ENCODE measurements at places on chromosomes 12 and 14. TPM values are rescaled to one million over a fixed set of nuclear protein-coding genes. Genes with fewer than 3 reads are reported as not detected.
A peak's percentile ranks its signal among the peaks of the same experiment; 100 is the strongest.

DNA sequence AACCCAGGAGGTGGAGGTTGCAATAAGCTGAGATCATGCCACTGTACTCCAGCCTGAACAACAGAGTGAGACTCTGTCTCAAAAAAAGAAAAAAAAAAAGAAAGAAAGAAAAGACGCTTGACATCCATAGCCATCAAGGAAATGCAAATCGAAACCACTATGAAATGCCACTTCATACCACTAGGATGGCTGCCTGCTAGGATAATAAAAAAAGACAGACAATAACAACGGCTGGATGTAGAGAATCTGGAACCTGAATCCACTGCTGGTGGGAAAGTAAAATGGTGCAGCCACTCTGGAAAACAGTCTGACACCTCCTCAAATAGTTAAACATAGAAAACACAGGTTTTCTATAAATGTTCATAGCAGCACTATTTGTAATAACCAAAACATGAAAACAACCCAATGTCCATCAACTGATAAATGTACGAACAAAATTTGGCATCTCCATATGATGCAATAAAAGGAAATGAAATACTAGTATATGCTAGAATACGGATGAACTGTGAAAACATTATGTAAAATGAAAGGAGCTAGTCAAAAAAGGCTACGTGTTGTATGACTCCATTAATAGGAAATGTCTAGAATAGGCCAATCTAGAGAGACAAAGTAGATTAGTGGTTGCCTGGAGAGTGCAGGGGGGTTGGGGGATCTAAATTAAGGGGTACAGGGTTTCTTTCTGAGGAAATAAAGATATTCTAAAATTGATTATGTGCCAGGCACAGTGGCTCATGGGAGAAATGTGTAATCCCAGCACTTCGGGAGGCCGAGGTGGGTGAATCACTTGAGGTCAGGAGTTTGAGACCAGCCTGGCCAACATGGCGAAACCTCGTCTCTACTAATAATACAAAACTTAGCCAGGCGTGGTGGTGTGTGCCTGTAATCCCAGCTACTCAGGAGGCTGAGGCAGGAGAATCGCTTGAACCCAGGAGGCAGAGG is 9.7 kb downstream of the WSB2 start:
- DNase-seq = no peak

DNA sequence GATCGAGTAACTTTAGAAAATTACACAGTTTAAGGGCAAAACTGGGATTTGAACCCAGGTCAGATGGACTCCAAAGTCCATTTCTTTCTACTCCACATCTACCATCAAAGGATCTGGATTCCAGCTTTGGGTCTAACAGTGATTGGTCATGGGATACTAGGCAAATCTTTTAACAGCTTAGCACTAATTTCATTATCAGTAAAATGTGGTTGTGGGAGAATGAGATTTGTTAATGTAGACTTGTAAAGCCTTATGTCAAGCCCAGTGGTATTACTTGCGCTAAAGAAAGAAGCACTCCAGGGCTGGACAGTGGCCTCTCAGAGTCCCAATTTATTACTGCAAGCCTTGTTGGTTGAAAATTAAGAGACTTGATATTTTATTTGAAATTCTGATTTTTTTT is 65.2 kb upstream of the MANSC4 start:
- DNase-seq = no peak

DNA sequence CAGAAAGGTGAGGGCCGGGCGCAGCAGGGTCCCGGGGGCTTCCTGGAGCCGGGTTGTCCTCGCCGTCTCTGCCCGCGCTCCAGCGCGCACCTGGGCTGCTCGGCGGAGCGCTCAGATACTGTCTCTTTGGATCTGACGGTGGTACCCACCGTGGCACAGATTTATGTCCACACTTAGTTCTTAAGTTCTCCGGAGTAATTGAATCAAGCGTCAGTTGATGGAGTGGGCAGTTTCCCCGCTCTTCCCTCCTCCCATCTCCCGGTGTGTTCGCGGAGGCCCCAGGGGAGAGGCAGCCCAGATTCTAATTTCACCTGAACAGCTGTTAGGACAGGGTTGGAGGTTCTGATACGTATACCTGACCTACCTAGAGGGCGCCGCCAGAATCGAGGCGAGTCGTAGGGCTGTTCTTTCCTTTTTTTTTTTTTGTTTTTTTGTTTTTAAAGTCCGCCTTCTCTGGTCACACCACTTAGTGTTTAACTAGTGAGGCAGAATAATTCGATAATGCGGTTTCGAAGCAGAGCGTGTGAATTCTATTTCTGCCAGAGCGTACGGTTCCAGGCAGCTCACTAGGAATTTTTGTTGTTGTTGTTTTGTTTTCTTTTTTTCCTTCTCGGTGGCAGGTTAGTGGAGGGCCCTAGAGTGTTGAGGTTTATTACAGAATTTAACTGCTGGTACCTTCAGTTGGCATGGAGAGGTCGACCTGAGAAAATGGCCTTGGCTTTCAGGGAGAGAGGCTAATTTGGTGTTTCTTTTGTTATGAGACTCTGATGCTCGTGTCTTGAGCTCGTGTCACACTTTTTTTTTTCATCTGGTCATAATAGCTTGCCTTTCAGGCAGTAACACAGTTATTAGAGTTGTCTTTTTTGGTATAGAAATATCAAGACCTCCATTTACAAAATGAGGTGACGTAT is 22.3 kb upstream of the GNS start:
- DNase-seq = no peak

The TCL1A gene
- total RNA-seq = not detected

- DNase-seq = no peak
These were observed 836.1 kb downstream of the GALC start for GRCh38 chr14:87156878-87157277.

DNA sequence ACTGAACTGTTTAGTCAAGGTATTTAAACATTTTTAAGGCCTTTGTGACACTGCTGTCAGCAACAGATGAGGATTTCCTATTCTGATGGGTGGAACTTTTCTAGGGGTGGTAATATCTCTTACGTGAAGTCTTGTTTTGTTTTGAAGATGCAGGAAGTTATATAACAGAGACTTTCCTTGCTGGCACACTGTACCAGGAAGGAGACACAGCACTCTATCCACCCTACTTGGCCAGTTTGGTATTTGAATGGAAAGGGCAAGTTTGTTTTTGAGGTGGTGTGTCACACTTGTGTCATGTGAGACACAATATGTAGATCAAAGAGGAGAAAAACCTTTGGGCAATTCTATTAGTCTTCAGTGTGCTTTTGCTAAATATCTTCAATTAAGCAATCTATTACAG is 51.6 kb upstream of the SRP54 start:
- no peak for DNase-seq

DNA sequence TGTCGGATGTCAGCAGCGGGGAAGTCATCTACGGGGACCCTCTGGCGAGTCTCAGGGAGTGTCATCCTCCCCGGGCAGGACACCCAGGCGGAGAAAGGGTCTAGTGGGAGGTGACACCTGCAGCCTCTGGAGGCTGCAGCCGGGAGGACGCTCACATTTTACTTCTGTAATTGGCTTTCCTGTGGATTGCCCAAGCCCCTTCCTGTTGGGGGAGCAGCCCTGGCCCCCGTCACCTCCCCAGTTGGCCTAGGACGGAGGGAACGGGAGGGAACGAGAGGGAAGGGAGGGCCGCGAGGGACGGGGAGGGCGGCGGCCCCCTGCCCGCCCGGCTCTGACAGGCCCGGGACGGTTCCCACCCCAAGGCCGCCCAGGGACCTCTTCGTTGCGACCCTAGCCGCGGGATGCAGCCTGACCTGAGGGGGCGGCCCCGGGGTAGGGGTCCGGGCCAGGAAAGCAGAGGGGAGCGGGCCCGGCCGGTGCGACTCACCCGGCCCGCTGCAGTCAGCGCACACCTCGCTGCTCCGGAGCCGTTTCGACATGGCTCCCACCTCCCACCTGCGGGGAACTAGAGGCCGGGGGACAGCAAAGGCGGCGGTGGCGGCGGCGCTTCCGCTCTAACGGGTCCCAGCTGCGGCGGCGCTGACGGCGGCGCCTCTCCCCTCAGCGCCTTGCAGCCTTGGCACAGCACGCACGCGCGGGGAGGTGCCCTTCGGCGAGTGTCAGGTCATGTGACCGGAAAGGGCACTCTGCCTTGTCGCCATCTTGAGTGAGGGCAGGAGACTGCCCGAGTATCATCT is at the start of gene GIT2:
GIT2 (minus strand) TSS at position 683 of the 797 bp plus-strand sequence; CDS start at position 539, 144 bp downstream.
- DNase-seq = peak; percentile 70

DNA sequence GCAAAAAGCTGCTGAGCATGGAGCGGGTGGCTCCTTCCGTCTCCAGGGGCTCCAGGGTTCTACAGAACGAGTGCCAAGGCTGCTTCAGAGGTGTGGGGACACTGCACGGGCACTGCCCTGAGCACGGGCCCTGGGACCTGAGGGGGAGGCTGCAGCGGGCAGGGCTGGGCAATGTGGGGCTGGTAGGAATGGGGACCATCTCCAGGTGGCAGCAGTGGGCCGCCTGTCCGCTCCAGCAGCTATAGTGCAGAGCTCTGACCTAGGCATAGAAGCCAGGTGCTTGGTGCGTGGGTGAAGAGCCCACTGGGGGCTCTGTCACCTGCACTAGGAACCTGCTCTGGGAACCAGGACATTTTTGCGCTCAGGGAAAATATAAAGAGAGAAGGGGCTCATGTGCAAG is 22.3 kb downstream of the HDAC7 start:
- DNase-seq = no peak

- no peak for DNase-seq
These were observed 18.9 kb upstream of the KLRG1 start for GRCh38 chr12:8970432-8970831.

DNA sequence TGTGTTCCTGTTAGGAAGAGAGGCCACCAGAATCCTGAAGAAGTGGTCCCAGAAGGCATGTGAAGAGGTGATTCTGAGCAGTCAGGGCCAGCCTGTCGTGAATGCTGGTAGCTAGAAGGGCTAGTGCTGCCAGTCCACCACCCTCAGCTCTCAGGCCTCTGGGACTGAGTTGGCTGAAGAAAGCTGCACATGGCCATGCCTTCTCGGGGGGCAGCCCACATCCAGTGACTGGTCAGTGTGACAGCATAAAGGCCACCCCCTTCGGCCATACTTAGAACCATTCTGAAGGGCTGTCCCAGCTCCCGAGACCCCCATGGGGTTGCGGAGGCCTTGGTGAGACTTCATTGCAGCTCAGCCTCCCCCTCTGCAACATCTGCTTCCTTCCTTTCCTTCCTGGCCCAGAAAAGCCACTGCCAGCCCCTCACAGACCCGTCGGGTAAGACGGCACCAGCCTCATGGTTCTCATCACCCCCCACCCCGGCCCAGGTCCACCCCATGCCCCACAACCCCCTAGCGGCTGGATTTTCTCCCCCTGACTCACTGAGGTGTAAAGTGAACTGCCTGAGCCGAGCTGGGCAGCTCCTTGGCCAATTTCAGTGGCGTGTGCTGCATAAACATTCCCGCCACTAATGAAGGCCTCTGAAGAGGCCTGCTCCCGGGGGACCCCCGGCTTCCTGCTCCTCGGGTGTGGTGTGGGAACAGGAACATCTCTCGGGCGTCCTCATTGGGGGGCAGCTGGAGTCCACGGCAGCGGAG is 49.5 kb upstream of the DIO3 start:
- no peak for DNase-seq

The RAD9B gene
- 0.98 TPM for total RNA-seq

GRCh38 chr12:1835211-1836131 is 15.1 kb downstream of the LRTM2 start:
- DNase-seq = no peak

GRCh38 chr12:19248929-19249602 is 119.5 kb downstream of the PLEKHA5 start:
- DNase-seq = no peak

GRCh38 chr12:65500091-65500900 is 221.8 kb downstream of the MSRB3 start:
- DNase-seq = no peak

GRCh38 chr14:101472518-101472849 is 88.8 kb upstream of the DIO3 start:
- DNase-seq = no peak

GRCh38 chr12:70560671-70561070 is 76.6 kb downstream of the PTPRB start:
- DNase-seq = no peak

DNA sequence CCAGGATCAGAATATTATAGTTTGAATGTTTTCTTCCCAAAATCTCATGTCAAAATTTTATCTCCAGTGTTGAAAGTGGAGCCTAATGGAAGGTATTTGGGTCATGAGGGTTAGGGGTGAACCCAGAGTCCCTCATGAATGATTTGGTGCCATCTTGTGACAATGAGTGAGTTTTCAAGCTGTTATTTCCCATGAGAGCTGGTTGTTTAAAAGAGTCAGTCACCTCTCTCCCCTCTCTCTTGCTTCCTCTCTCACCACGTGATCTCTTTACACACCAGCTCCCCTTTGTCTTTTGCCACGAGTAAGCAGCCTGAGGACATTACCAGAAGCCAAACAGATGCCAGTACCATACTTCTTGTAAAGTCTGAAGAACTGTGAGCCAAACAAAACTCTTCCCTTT is 561.6 kb downstream of the RERGL start:
- DNase-seq = no peak

The IL26 gene
- total RNA-seq = not detected

DNA sequence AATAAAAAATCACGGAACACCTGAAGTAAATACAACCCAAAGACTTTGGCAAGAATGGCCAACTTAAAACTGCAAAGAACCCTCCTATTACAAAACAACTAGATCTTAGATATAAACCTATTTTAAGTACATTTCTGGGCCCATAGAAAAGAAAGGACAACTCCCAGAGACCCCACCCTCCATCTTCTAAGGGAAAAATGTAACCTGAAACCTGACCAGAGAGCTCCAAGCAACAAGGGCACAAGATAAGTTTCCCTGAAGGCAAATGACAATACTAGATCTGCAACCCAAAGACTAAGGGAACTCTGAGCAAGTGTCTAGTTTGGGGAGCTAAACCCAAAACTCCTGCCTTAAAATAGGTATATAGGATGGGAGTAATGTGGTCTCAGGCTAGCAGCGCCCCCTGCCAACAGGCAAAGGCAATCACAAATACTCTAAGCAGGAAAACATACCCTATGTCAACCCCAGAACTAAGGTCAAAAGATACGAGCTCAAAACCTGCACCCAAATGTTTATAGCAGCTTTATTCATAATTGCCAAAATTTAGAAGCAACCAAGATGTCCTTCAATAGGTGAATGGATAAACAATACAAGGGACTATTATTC is 218.9 kb downstream of the ITPR2 start:
- no peak for DNase-seq

DNA sequence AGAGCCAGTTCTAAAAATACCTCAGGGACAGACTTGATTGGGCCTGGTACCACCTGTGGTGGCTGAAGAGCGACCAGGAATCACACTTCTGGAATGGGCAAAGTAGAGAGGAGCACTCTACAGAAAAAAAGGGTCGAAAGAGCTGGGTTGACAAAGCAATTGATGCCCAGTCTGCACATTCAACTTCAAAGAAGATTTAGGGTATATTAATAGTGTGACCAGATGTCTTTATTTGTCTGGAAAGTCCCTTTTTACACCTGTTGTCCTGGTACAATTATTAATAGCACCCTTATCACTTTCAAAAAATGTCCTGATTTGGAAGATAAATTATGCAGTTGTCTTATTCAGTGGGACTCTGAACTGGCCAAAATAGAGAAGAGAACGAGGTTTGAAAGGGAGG is 137.5 kb downstream of the DYRK2 start:
- no peak for DNase-seq

DNA sequence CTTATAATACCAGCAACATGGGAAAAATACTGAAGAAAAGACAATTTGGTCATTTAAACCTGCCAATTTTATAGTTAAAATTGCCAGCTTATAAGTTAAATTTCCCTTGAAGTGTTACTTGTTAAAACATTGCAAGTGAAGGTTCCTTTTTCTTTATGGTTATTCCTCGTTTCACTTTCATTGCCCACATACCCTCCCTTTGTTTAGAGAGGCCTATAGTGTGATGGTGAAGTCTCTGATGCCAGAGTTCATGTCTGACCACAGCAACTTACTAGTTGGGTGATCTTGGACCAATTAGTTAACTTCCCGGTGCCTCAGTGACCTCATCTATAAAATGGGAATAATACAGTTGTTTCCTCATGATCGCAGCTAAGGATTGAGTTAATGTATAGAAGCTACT is 173.5 kb downstream of the ANO6 start:
- no peak for DNase-seq
